ENCODE measurements at places on chromosomes 6 and 20.
A peak's percentile ranks its signal among the peaks of the same experiment; 100 is the strongest.

DNA sequence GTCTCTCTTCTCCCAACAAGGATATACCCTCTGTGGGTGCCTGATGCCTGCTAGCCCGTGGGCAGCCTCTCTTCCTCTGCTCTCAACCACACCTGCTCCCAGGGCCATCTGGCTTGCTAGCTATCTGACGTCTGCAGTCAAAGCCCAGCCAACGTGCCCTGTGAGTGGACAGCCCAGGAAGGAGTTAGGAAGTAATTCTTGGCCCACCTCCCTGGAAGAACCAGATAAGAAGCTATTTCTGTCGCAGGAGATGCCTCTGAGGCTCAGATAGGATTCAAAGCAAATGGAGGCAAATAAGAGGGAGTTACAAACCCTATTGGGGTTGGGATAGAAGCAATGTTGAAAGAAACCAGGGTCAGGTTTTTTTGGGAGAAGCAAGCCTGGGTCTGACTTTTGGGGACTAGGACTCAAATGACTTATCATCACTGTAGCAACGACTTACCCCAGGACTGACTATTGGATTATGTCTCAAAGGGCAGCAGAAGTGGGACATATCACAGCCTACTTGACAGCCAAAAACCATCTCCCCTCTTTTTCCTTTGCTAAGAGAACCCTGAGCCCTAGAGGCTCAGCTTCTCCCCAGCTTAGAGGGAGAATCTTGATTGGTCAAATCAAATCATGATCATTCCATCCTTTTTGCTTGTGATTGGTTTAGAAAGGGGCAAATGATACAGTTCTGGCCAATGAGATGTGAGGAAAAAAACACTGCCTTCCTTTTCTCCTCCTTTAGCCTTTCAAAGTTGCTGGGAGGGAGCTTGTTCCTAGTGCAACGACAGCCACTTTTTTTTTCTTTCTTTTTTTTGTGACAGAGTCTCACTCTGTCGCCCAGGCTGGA lies 18.0 kb upstream of the CDK5RAP1 start:
- no peak for DNase-seq

DNA sequence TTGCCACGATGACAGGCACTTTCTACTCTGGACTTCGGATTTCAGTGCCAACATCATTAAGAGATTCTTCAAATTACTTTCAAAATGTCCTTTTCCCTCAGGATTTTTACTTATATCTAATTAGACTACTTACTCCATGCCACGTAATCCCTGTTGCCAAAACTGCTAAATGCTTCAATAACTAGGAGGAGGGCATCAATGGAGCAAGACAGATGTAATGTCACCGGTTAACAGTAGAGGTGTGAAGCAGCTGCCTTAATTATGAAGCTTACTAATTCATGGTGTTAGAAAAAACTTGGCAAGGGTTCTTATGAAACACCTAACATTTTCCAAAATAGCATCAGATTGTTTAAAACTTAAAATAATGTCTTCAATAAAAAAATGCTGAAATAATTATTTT lies 111.2 kb upstream of the SIM1 start:
- DNase-seq, result no peak

- no peak for DNase-seq
Observed at GRCh38 chr6:5673019-5673790, 333.5 kb downstream of the NRN1 start.

GRCh38 chr6:144590532-144590931 lies 305.4 kb downstream of the UTRN start:
- DNase-seq, result no peak

GRCh38 chr6:55089325-55089724 lies 85.0 kb upstream of the HCRTR2 start:
- no peak for DNase-seq

DNA sequence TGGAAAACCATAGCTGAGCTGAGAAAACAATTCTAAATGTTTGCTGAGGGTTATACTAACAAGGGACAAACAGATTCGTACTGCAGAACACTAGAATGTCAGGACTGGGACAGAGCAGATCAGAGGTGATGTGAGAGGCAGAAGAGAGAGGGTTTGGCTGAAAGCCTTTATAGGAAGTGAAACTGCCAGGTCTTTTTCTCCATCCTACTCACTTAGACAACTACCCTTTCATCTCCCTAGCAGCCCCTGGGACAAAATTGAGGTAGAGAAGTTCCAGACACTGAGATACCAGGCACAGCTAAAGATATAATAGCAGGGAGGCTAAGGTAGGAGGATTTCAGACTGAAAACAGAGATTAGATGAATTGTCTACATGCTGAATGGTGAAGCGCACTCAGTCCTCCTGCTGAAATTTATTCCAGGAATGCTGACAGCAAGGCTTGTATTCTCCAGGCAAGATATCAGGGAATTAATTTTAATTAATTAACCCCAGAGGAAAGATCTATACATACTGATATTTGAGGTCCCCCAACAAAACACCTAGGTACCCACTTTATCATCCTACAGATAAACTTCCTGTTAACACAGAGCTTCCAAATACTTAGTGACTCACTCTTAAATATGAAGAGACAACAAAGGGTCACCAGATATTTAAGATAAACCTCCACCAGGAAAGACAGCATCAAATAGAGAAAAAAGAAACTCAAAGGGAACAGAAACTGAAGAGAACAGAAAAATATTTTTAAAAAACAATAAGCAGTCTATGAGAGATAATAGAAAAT lies 12.6 kb upstream of the EIF2S2 start:
- DNase-seq, result no peak

DNA sequence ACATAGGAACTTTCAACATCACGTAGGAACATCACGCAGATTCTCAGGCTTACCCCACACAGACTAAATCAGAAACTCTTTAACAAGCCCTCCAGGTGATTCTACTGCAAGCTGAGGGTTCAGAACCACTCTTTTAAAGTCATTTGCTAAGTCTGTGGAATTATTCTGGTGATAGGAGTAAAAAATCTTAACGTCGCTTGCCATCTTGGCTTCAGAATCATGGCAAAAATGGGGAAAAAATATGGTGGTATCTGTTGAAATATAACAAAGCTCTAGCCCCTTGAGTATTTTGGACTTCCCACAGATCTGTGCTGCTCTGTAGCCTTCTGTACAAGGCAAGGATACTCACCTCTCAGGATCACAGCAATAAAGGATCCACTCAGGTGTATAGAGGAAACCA lies 17.4 kb downstream of the FOXO3 start:
- DNase-seq, result no peak

- DNase-seq, result no peak
Observed at GRCh38 chr6:124430740-124431318, 531.4 kb upstream of the RNF217 start.

GRCh38 chr20:60131375-60131774 lies 173.2 kb downstream of the CDH26 start:
- DNase-seq, result no peak

DNA sequence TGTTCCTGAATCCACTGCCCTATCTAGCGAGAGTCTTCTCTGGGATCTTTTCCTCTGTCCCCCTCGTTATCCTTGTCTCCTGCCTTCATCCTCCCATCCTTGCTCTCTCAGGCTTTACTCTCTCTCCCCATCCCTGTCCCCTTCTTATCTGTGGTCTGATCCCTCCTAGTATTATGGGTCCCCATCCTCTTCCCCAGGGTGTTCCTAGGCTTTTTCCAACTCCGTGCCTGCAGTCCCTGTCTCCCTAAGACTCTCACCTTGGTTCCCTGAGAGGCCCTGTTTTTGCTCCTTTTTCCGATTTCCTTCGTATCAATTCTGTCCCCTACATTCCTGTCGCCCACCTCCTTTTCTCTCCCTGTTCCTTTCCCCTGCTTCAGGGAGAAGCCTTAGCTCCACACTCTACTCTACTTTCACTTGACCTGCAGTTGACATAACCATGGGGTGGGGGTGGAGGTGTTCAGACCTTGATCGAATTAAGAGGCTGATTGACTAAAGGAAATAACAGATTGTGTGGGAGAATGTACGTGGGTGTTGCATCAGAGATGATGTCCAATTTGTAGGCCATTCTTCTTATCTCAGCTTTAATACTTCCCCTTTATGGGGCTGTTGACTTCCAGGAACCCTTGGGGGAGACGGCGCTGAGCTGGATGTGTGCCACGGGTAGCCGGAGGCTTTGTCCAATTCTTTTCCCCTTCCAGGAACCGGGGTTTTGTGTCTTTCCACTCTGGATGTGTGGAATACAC lies 905 bp downstream of the PPARD start:
- no peak for DNase-seq

- DNase-seq, result no peak
Observed at GRCh38 chr6:27667657-27668441, 194.9 kb upstream of the ZNF184 start.

DNA sequence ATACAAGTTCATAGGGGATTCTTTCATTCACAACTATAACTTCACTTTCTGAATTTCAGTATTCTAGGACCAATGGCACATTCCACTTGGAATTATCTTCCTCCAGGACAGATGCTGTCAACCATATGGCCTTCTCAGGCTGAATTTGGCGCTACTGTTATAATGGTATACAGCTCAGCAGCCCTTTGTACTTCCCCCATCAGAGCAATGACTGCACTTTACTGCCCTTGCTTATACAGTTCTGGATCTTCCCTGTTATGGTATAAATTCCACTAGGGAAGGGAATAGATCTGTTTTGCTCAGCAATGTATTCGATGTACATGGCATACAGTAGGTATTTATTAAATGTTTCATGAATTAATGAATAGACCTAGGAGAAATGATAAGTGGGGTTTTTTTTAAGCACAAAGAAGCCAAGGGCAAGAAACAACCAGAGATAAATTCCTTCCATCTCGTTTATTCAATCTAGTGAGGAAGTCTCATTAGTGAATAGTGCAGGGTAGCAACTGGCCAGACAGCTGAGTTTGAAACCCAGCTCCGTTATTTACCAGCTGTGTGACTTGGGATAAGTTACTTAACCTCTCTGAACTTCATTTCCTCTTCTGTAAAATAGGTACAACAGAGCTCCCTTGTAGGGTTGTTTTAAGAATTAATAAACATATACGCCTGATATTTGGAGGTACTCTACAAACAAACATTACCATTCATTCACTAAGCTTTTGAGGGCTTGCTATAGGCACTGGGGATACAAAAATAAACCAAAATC lies 97.1 kb upstream of the PRDM1 start:
- no peak for DNase-seq

DNA sequence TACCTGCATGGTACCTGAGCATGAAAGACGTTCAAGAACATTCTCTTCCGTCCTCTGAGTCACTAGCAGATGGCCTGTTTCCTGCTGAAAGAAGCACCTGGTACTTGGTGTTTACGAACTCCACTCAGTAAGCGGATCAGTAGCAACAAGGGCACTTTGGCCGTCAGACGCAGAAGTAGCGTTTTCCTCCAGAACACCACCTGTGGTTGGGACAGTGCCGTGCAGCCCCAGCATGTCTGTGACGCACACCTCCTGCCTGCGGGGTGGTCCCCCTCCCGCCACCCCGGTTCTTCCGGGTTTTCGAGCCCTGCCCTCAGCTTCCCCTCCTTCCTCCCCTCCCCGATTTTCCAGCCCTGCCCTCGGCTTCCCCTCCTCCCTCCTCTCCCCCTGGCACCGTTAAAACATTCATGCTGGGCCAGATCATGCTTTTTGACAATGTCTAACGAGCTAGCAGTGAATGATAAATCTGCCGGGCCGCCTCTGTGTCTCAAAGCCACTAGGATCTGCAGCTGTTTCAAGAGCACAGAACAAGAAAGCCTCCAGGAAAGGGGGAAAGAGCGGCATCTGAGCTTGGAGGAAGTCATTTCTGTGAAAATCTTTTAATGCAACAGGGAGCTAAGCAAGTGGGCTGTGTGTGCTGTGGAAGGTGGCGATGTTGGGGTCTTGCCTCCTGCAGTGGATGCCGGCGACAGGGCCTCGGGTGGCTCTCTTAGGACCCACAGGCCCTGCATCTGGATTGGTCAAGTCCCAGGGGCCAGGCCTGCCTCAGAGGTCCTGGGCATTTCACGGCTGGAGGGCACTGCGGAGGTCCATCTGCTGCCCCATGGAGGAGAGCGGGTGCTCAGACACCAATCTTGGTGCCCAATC lies 207.9 kb downstream of the ERMARD start:
- DNase-seq, result no peak

GRCh38 chr20:38304845-38305447 lies 990 bp downstream of the BPI start:
- DNase-seq, result no peak

- DNase-seq, result no peak
Observed at GRCh38 chr6:66499851-66500250, 792.8 kb upstream of the EYS start.

DNA sequence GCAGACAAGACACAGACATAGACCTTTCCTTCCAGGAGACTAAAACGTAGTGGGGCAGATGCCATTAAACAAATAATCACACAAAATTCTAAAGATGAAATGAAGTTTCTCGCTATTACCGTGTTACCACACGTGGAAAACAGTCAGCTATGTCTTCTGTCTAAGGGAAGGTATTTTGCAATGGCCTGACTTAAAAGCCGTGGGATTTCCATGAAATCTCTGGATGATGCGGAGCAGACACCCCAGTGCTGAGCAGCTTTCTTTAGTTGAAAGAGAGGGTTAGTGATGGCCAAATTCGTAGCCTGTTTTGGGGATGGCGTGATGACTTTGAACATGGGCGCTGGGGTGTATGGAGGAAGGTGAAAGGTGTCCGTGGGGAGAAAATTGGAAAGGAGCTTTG lies 281.8 kb downstream of the NRN1 start:
- DNase-seq, result no peak

- DNase-seq, result no peak
Observed at GRCh38 chr6:23016696-23017095, 447.3 kb downstream of the HDGFL1 start.

- DNase-seq, result no peak
Observed at GRCh38 chr6:151916075-151916474, 108.6 kb downstream of the ESR1 start.

GRCh38 chr6:6154335-6154734 lies 147.6 kb upstream of the NRN1 start:
- no peak for DNase-seq

DNA sequence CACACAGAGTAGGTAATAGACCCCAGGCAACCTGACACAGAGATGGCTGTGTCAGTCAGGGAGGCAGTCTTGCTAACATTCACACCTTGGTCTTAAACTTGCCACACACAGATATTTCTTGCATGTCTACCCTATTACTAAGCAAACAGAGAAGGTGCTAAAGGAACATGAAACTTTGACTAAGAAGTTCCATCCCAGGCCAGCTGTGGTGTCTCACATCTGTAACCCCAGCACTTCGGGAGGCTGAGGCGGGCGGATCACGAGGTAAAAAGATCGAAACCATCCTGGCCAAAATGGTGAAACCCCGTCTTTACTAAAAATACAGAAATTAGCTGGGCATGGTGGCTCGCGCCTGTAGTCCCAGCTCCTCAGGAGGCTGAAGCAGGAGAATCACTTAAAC lies 222.4 kb upstream of the JARID2 start:
- DNase-seq, result peak; percentile 20

DNA sequence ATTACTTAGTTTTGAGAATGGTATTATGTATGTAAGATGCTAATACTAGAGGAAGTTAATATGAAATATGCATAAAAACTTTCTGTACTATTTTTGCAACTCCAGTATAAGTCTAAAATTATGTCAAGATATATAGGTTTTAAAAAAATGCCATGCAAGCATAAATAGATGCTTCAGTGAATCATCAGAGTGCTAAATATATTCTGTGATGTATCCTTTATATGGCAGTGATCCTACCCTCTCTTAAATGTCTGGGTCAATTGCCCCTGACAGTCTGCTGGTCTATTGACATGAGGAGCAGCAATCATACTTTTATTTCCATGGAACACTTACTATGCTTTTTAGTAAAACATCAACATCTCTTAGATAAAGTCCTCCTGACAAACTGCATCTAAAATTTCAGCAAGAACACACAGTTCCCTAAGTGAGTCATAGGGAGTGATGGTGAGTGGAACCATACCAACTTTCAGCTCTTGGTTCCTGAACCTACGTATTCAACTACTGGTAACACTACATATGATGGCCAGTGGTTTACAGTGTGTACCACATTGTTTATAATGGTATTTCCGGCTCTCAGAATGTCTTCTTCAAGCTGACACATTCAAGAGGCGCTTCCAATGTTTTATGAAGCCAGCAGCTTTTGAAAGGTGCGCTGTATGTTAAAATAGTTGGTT lies 928.7 kb upstream of the GJE1 start:
- no peak for DNase-seq

Data from stimulated activated CD4-positive, alpha-beta T cell treated with anti-CD3 and anti-CD28 coated beads, Interleukin-1b, Interleukin-23, amount 100 ng/mL, for 24 hours (primary cell).